Thymus (tissue), 14 donors: ENCODE measurements at places on chromosomes 3 and 15. TPM values are rescaled to one million over a fixed set of nuclear protein-coding genes. Genes with fewer than 3 reads are reported as not detected.

The SNURF gene
- 8.9 TPM for polyA plus RNA-seq

The CPEB1 gene
- 0.64 TPM for polyA plus RNA-seq

The CTXN2 gene
- not detected for polyA plus RNA-seq

The CRYGS gene
- polyA plus RNA-seq: 21.0 TPM

The CADPS gene
- 4.4 TPM for polyA plus RNA-seq

The PIGZ gene
- polyA plus RNA-seq: 3.4 TPM

The ENTPD3 gene
- 1.2 TPM for polyA plus RNA-seq

The RARRES1 gene
- polyA plus RNA-seq: 7.3 TPM

DNA sequence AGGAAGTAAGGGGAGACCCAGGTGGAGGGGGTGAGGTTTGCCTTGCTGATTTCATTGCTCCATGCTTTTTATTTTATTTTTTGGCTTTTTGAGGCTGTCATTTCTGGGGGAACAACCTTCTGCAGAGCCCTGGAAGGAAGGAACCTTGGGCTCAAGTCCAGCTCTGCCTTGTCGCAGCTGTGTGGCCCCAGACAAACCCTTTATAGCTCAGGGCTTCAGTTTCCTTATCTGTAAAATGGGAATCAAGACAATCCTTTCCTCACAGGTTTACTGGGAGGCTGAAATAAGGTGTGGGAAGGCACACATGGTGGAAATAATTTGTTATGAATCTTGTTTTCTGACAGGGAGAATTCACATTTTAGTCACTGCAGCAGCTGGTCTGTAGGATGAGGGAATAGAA, 45.4 kb upstream of the CTSH start:
- H3K27me3 ChIP-seq: no peaks in the 10 kb centered on the region
- H3K36me3 ChIP-seq: no peaks in the 10 kb centered on the region
- no peak overlapping the region for H3K27ac ChIP-seq

DNA sequence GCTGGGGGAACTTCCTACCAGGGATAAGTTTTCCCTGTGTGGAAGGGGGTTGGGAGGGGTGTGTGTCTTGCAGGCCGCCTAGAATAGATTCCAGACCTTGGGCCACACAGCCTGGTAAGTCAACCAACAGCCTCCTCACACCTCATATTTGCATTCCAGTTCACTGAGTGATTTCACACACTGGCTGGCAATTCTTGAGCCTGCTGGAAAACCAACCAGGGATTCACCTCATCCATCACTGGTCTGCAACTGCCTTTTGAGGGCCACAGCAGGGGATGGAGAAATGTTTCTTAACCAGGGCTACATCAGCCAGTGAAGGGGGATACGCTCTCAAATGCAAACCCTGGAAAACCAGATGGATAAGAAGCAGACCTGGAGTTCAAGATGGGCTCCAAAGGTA, 2.0 kb downstream of the FSTL1 start:
- peaks cover 7% of the 10 kb centered on the region for H3K27me3 ChIP-seq
- no peak overlapping the region for H3K4me3 ChIP-seq
- no peaks in the 10 kb centered on the region for H3K36me3 ChIP-seq
- H3K4me1 ChIP-seq: peaks cover 4% of the 10 kb centered on the region
- DNase-seq: no peak
- no peak overlapping the region for H3K27ac ChIP-seq

DNA sequence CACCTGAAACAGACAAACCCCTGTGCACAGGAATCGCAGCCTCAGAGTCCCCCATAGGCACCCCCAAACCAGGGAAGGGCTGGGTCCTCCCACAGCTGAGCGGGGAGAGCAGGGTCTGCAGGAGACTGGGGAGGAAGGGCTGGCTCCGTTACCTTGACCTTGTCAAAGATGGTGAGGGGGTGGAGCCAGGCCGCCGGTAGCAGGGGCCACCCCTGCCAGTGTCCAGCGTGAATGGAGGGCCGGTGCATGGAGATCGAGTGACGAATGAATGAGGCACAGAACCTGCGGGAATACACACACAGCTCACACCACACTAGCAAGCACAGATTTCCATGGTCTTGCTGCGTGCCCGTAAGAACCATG, 102.2 kb downstream of the TMEM266 start:
- no peaks in the 10 kb centered on the region for H3K27me3 ChIP-seq
- H3K4me1 ChIP-seq: no peaks in the 10 kb centered on the region
- no peak overlapping the region for H3K4me3 ChIP-seq
- no peaks in the 10 kb centered on the region for H3K36me3 ChIP-seq
- no peak overlapping the region for H3K27ac ChIP-seq

DNA sequence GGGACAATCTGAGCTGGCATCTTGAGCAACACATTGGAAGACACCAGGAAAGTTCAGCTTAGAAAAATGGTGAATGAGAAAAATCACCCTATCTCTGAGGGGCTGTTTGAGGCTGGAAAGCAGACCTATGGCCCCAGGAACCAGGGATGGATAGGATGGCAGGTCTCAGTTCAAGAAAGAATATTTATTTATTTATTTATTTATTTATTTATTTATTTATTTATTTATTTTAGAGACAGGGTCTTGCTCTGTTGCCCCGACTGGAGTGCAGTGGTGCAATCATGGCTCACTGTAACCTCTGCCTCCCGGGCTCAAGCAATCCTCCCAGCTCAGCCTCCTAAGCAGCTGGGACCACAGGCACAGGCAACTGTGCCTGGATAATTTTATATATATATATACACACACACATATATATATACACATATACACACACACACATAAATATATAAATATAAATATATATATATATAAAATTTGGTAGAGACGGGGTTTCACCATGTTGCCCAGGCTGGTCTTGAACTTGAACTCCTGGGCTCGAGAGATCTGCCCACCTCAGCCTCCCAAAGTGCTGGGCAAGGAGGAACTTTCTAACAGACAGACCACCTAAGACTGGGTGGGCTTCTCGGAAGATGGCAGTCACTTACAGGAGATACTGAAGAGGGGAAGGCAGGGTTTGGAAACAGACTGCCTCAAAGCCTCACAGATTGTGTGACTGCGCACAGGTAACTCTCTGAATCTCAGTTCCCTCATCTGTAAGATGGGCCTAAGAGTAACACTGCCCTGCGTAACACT, 29.7 kb downstream of the CCDC13 start:
- no peaks in the 10 kb centered on the region for H3K27me3 ChIP-seq
- H3K27ac ChIP-seq: no peak overlapping the region
- H3K4me3 ChIP-seq: no peak overlapping the region
- no peak for DNase-seq
- H3K36me3 ChIP-seq: no peaks in the 10 kb centered on the region
- no peaks in the 10 kb centered on the region for H3K4me1 ChIP-seq

DNA sequence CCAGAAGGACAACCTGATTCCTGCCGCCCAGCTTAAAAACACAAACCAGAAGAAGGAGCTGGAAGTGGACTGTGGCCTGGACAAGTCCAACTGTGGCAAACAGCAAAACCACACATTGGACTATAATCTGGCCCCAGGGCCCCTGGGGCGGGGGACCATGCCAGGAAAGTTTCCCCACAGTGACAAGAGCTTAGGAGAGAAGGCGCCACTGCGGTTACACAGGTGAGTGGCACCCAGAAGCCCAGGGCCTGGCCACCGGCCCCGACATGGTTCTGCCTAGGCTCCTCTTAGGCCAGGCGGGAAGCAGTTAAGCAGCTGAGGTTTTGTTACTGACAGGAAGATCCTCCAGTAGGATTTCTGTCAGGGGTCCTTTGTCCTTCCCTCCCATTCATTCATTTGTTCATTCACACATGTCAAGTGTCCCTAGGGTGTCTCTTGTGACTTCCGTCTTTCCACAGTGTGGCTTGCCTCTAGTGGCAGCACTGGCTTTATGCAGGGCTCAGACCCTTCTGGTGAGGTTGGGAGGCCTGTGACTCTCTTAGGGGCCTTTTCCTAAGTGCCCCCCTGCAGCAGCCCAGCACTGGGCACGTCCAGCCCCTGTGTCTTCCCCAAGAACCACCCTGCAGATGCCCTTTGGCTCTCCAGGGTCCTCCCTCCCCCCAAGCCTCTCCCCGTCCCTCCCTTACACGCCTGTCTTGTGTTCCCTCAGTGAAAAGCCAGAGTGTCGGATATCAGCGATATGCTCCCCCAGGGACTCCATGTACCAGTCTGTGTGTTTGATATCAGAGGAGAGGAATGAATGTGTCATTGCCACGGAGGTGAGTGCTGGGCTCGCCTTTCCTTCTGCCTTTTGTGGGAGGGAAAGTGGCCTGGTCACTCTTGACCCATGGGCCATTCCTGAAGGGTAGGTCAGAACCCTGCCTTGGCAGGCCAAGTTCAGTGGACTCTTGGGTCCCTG, 7.8 kb downstream of the DLL4 start:
- DNase-seq: no peak
- H3K36me3 ChIP-seq: no peaks in the 10 kb centered on the region
- H3K4me3 ChIP-seq: no peak overlapping the region
- H3K27me3 ChIP-seq: peaks cover 3% of the 10 kb centered on the region

GRCh38 chr15:75178171-75178937, 23.3 kb upstream of the C15orf39 start:
- H3K27me3 ChIP-seq: peaks cover 18% of the 10 kb centered on the region
- no peaks in the 10 kb centered on the region for H3K36me3 ChIP-seq
- peak overlapping the region; percentile 58 for H3K4me3 ChIP-seq
- H3K4me1 ChIP-seq: peaks cover 49% of the 10 kb centered on the region

GRCh38 chr3:174907027-174907426, 47.9 kb downstream of the NAALADL2 start:
- H3K27me3 ChIP-seq: no peaks in the 10 kb centered on the region
- H3K36me3 ChIP-seq: no peaks in the 10 kb centered on the region
- H3K4me3 ChIP-seq: no peak overlapping the region
- DNase-seq: no peak
- H3K4me1 ChIP-seq: no peaks in the 10 kb centered on the region
- H3K27ac ChIP-seq: no peak overlapping the region

GRCh38 chr3:31379598-31379997, 153.1 kb upstream of the STT3B start:
- DNase-seq: no peak
- no peaks in the 10 kb centered on the region for H3K27me3 ChIP-seq
- H3K27ac ChIP-seq: no peak overlapping the region
- peaks cover 6% of the 10 kb centered on the region for H3K4me1 ChIP-seq
- no peaks in the 10 kb centered on the region for H3K36me3 ChIP-seq

- no peaks in the 10 kb centered on the region for H3K27me3 ChIP-seq
- no peaks in the 10 kb centered on the region for H3K4me1 ChIP-seq
- H3K36me3 ChIP-seq: no peaks in the 10 kb centered on the region
Measured at GRCh38 chr3:20380295-20380694, 194.3 kb upstream of the SGO1 start.

- peaks cover 28% of the 10 kb centered on the region for H3K4me1 ChIP-seq
- H3K27me3 ChIP-seq: no peaks in the 10 kb centered on the region
- peak overlapping the region; percentile 96 for H3K27ac ChIP-seq
- H3K36me3 ChIP-seq: no peaks in the 10 kb centered on the region
- DNase-seq: no peak
Measured at GRCh38 chr15:63189941-63190768, 749 bp downstream of the RAB8B start.

DNA sequence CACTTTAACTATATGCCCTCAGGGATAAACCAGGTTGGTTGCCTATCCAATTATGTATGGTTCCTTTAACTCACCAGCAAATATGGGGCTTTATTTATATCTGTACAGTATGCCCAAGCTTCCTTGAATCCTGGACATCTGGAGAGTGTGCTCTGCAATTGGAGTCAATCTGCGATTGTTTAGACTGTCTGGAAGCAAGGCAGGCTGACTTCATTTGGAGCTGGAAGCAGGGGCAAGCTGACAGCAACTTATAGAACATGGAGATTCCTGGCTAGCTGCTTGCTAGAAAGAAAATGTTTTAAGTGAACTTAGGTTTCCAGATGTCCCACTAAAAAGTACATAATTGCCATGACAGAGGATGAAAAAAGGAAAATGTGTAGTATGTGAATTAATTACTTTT, 63.7 kb upstream of the TPRG1 start:
- H3K27ac ChIP-seq: no peak overlapping the region
- no peaks in the 10 kb centered on the region for H3K36me3 ChIP-seq
- DNase-seq: no peak
- H3K4me3 ChIP-seq: no peak overlapping the region
- H3K27me3 ChIP-seq: no peaks in the 10 kb centered on the region

DNA sequence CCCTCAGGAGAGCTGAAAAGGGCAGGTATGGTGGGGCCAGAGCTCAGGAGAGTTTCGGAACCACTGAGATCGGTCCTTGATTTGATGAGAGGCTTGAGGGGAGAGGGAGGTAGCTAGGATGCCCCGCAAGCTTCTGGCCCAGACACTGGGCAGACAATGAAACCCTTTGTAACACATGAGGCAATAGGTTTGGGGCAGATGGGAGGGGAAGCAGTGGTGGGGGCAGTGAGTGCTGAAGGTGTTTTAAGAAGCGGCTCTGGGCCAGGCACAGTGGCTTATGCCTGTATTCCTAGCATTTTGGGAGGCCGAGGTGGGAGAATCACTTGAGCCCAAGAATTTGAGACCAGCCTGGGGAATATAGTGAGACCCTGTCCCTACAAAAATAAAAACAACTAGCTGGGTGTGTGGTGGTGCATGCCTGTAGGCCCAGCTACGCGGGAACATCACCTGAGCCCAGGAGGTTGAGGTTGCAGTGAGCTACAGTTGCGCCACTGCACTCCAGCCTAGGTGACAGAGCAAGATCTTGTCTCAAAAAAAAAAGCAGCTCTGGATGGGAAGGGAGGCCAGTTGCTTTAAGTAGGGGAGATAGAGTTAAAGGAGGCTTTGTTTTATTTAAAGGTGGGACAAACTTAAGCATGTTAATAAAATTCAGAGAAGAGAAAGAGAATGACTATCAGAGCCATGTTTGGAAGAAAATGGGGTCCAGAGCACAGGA, 9.6 kb upstream of the SNX22 start:
- no peak overlapping the region for H3K27ac ChIP-seq
- H3K36me3 ChIP-seq: peaks cover 43% of the 10 kb centered on the region
- no peak overlapping the region for H3K4me3 ChIP-seq
- no peak for DNase-seq
- peaks cover 9% of the 10 kb centered on the region for H3K4me1 ChIP-seq

- H3K4me1 ChIP-seq: peaks cover 7% of the 10 kb centered on the region
- H3K27ac ChIP-seq: no peak overlapping the region
- DNase-seq: no peak
- no peak overlapping the region for H3K4me3 ChIP-seq
Measured at GRCh38 chr15:60514261-60514881, 35.4 kb upstream of the ICE2 start.

DNA sequence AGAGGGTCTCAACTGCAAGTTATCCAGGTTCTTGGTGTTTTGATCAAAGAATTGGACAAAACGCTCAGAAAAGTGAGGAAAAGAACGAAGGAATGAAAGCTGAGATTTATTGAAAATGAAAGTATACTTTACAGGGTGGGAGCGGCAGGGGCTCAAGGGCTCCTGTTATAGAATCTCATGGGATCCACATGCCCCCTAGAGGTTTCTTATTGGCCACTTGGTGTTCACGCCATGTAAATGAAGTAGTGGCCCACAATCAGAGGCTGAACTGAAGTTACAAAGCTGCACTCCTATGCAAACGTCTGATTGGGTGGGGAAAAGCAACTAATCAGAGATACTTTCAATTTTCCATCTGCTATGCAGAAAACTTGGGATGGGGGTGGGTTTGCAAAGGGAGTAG, 216.7 kb downstream of the PTPRG start:
- no peak overlapping the region for H3K27ac ChIP-seq
- no peak for DNase-seq
- no peaks in the 10 kb centered on the region for H3K36me3 ChIP-seq
- H3K4me1 ChIP-seq: no peaks in the 10 kb centered on the region
- no peak overlapping the region for H3K4me3 ChIP-seq

GRCh38 chr15:88529021-88529630, 17.4 kb downstream of the DET1 start:
- H3K4me3 ChIP-seq: no peak overlapping the region
- H3K27me3 ChIP-seq: no peaks in the 10 kb centered on the region
- peaks cover 16% of the 10 kb centered on the region for H3K36me3 ChIP-seq

- H3K4me1 ChIP-seq: no peaks in the 10 kb centered on the region
- no peak overlapping the region for H3K4me3 ChIP-seq
- no peaks in the 10 kb centered on the region for H3K27me3 ChIP-seq
- H3K36me3 ChIP-seq: no peaks in the 10 kb centered on the region
- no peak for DNase-seq
Measured at GRCh38 chr3:153591561-153592245, 429.7 kb downstream of the RAP2B start.
